ENCODE measurements at places on chromosomes 1 and 21.
A peak's percentile ranks its signal among the peaks of the same experiment; 100 is the strongest.

GRCh38 chr1:151846686-151847237 lies 6.8 kb downstream of the THEM5 start:
- DNase-seq = no peak

- no peak for DNase-seq
Measured at GRCh38 chr1:173341307-173341706, 134.2 kb upstream of the TNFSF4 start.

DNA sequence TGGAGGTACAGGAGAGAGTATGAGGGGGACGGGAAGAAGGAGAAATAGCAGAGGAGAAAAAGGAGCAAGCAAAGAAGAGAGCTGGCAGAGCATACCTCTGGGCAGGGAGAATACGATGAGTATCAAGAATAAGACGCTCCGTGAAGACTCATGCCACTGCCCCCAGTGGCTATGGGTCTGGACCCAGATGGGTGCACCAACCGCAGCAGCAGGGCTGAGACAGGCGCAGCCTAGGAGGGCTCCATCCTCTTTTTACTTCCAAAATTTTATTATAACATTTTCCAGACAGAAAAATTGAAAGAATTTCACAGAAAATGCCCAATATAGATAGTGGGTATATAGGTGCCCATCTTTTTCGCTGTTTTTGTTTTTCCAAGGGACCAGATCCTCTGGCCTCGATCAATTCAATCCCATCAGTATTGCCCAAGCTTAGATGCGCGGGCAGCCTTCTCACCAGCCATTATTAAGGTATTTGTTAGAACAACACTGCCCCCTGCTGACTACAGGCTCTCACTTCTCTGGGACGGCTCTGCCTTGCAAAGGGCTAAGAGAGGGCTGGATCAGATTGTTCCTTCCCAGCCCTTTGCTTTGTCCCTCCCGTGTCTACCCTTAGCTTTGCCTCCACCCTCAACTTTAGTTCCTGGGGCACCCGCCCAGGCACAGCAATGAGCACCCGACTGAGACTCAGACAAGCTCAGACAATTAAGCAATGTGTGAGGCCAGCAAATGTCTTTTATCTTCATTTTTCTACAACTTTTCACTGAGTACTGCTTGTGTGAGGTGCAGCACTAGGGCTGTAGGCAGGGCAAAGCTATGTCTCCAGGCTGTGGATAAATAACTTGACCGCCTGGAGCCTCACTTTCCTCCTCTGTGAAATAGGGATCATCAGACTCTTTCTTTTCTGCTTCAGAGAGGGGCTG lies 17.5 kb upstream of the CAMK1G start:
- DNase-seq = peak; percentile 56

- peak; percentile 25 for DNase-seq
Measured at GRCh38 chr1:48572646-48573258, 100.7 kb upstream of the SPATA6 start.

DNA sequence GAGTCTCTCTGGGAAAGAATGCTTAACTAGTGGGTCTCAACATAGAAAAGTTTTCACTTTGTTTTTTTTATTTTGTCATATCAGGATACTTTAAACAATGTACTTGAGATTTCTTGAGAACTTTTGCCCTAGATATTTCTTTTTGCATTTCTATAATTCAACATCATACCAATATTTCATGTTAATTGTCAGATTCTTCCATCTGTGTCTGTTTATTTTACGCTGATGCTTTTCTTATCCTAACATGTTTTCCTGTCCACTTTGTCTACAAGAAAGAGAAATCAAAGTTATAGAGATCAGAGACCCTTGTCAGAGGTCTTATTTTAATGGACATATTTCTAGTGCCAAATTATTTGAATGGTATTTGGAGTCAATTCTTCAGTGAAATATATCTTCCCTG lies 95.5 kb upstream of the B3GALT2 start:
- DNase-seq = no peak

DNA sequence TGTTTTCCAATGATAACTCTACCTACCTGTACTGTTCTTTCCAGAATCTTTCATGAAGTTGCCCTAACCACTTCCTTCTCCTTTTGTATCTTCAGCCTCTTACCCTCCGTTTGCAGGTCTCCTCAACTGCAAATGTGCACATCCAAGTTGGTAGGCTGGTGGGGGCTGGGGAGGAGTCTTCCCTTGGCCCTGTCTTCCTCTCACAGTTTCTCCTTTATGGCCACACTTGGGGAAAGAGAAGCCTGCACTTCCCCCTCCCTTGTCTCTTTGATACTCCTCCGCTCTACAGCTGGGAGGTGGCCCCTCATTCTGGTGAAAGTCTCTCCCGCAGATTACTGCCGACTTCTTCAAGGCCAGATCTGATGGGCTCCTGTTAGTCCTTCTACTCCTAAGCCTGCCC lies 26.9 kb upstream of the GPR88 start:
- DNase-seq = no peak

- DNase-seq = no peak
Measured at GRCh38 chr1:192527111-192527795, 48.3 kb upstream of the RGS1 start.

DNA sequence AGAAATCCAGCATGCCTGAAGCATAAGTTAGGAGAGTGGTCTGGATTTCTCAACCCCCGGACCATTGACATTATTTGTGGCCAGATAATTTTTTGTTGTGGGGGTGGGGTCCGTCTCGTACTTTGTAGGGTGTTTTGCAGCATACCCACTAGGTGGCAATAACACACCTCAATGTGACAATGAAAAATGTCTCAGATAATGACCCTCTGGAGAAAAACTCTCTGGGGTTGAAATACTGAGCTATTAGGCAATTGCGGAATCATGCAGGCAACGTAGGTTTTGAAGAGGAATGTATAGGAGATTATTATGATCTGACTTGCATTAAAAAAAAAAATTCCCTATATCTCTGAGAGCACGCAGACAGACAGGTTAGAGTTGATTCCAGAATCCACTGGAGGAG lies 25.3 kb upstream of the RRP15 start:
- DNase-seq = no peak

DNA sequence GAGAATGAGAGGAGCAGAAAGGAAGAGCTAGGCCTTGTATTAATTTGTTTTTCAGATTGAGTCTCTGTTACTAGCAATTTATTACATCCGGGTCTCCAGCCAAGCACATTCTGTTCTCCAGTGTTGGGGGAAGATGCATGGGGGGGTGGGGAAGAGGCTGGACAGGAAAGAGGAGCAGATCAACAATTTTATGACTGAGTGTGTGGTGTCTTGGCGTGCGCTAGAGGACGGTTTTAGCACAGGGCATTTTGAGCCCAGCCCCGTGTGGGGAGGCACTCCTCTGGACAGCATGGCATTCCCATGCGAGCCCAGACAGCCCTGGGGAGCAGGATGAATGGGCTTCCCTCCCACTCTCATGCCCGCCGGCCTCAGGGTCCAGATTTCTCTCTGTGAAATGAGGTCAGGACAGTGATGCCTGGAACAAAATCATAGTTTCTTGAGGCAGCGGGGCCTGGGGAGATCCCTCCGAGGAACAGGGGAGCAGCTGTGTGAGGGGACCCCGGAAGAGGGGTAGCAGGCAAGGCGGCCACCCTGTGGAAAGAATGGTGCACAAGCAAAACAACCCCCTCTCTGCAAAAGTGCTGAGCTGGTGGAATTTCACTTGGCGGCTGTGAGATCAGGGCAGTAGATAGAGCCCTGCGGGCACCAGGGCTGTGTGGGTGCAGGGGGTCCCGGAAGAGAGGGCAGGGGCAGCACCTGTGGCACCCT lies 16.3 kb downstream of the SOX13 start:
- DNase-seq = no peak

DNA sequence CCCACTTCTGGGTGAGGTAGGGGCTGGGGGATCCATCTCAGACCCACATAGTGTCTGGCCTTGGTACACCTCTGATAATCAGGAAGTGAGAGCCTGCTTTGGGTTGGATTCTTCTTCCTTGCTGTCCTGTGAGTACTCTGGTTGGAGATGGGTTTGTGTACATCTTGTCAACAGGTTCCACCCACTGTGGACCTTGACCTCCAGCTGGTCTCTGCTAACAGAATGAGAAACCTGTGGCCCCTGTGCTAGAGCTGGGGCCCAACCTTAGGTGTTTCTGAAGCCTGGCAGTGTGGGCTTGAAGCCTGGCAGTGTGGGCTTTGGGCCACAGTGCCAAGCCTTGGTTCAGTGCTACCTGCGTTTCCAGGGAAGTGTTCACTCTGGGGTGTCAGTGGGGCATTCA lies 2.6 kb downstream of the ZBTB48 start:
- no peak for DNase-seq

GRCh38 chr1:244154508-244154871 lies 103.4 kb downstream of the ZBTB18 start:
- DNase-seq = no peak

GRCh38 chr1:156060937-156061636 lies at the start of gene RAB25:
Gene RAB25 (plus strand): TSS chr1:156061160. CDS start chr1:156061401, 241 bp downstream.
- no peak for DNase-seq

DNA sequence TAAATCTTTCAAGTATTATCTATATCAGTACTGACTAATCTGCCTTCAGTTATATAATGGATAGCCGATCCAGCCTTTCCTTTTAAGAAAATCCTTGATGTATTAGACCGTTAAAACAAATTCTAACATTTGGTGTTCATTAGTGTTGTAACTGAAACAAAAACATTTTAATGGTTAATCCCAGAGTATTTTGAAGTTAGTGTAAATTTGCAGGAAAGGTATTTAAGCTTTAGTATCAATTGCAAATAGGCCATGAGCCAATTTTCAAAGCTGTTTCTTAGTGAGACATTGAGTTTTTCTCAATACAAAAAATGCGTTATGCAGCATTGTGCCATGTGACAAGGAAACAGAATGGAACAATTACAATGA lies 29.6 kb downstream of the DISP1 start:
- DNase-seq = no peak

DNA sequence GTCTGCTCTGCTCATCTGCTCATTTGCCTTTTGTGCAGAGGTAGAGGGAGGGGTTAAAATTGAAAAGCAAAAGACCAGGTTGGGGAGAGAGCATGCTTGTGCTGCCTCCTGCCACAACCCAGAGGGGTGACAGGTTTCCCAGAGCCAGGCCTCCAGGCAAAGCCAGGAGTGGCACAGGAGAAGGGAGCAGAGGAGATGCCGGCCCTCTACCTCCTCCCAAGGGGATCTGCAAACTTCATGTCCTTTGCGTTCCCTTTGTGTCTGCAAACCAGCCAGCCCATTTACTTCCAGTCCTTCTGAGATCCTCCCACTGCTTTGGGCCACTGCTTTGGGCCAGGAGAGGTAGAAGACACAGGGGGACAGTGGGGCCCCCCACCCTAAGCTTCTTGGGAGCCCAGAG lies 67.8 kb downstream of the EPHB2 start:
- DNase-seq = no peak

DNA sequence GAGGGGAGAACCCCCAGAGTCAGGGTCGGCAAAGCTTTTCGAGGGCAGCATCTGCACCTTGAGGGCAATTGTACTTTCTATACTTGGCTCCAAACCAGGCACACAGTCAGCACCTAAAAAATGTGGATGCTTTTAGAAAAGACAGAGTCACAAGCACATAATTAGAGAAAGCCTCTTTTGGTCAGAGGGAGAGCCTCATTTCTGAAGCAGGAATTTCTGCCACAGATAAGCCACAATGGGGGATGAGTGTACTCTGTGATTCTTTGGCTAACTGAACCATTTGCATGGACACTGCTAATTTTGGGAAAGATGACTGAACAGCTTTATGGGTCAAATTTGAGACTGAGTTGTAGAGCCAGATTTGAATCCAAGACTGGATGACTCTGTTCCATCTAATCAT lies 635.7 kb downstream of the KIF26B start:
- DNase-seq = no peak

- DNase-seq = no peak
Measured at GRCh38 chr1:52474807-52475206, 70.4 kb downstream of the PRPF38A start.

DNA sequence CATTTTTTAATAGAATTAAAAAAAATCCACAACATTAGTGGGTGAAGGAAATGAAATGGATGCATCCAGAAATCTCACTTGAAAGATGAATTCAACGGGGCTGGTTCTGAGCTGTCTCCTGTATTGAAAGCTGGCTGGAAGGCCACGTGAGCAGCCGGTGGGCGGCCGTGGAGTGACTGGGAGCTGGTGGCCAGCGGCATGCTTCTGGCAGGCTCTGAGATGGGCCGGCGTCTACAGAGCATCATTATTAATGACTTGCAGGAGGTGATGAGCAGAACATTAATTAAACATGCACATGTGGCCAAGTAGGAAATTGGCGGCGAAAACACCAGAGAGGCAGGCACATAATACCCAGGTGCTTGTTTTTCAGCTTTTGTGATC lies 115.6 kb upstream of the LMO4 start:
- DNase-seq = no peak
